ENCODE measurements at places on chromosomes 2 and 18.

DNA sequence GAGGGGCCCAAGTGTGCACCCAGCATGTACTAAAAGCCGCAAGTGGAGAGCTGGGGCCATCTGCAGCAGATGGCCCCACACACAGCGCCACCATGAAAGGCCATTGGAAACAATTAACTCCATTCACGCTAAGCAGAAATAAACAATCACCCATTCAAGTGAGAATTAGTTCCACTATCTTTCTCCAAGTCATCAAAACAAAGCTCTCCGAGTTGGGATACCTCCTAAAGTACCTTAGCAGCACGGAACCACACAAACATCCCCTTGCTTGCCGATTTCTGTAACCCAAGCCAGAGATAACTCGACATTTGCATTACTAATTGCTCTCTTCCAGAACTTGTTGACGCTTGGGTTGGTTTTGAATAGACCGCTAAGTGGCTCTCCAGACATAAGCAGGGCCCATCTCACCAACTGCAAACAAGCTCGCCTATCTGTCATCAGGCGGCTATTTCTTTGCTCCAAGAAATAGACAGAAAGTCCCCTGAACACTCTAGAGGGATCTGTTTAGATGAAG is 840.6 kb upstream of the SALL3 start:
- no peak for DNase-seq

GRCh38 chr2:234579231-234579962 is 82.5 kb upstream of the ARL4C start:
- no peak for DNase-seq

DNA sequence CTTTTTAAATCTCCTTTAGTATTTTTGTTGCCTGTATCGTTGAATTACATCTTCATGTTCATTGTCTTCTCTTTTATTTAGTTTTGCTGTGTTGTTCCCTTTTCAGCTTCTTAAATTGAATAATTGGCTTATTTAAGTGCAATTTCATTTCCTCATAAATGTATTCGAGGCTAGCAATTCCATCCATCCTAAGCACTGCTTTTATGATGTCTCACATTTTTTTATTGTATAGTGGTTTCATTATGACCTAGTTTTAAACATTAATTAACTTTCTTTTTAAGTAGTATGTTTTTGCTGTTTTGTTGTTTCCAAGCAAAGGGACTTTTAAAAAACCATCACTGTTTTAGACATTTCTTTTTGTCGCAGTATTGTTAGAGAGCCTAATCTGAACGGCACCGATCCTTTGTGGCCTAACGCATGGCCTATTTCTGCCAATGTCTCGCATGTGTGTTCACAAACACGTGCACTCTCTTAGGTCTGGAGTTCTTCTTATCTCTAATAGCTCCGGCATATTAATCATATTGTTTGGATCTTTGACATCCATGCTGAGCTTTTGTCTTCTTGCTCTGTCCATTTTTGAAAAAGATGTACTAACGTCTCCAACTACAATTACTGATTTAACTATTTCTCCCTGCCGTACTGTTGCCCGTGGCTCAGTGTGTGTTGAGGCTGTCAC is 59.6 kb upstream of the ZNF516 start:
- no peak for DNase-seq

DNA sequence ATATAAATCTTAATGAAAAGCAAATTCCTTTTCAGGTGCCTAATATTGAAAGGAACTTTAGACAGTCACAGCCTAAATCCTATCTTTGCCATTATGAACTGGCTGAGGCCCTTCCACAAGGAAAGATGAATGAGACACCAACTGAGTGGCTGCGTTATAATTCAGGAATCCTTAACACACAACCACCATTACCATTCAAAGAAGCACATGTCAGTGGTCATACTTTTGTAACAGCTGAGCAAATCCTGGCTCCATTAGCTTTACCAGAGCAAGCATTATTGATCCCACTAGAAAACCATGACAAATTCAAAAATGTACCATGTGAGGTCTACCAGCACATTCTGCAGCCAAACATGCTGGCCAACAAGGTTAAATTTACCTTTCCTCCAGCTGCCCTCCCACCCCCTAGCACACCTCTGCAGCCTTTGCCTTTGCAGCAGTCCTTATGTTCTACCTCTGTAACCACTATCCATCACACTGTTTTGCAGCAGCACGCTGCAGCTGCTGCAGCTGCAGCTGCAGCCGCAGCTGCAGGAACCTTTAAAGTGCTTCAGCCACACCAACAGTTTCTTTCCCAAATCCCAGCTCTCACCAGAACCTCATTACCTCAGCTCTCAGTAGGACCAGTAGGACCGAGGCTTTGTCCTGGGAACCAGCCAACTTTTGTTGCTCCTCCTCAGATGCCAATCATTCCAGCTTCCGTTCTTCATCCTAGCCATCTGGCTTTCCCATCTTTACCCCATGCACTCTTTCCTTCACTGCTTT is 340.1 kb downstream of the ZNF804A start:
- DNase-seq, result no peak

- DNase-seq, result no peak
Observed at GRCh38 chr2:101723371-101724124, 26.0 kb downstream of the MAP4K4 start.

- DNase-seq, result no peak
Observed at GRCh38 chr2:120224256-120224655, 1.1 kb upstream of the TMEM185B start.

- DNase-seq, result no peak
Observed at GRCh38 chr2:39050109-39050508, 70.7 kb downstream of the SOS1 start.

GRCh38 chr2:98847853-98848252 is 88.2 kb downstream of the CRACDL start:
- DNase-seq, result no peak

DNA sequence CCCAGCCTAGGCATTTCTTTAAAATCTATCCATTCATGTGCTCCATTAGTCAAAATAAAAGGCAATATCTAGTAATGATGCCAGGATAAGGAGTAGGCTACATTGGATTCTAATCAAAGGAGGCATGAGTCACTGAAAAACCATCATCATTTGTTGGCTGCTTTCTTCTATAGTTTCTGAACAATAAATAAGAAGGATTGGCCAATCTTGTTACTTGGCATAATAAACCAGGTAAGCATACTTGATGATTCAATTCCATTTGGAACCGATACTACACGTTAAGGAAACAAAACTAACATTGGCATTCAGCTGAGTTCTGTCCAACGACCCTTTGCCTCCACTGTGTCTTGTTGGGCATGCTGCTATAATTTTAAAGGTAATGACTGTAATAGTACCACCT is 27.2 kb downstream of the ATP8B1 start:
- DNase-seq, result no peak

- no peak for DNase-seq
Observed at GRCh38 chr2:54967759-54968365, 82.4 kb downstream of the RTN4 start.

- no peak for DNase-seq
Observed at GRCh38 chr2:156852681-156853080, 404.8 kb upstream of the GALNT5 start.

- no peak for DNase-seq
Observed at GRCh38 chr2:172671501-172671900, 64.1 kb upstream of the RAPGEF4 start.

Data from SK-N-DZ (cell line).